Right lung (tissue), 10 donors: ENCODE measurements at places on chromosomes 11 and 22. TPM values are rescaled to one million over a fixed set of nuclear protein-coding genes. Genes with fewer than 3 reads are reported as not detected.

Gene MS4A6A
- 31.5 TPM for polyA plus RNA-seq

Gene PIWIL4
- polyA plus RNA-seq: 6.3 TPM

Gene LINC01488
- 0.14 TPM for polyA plus RNA-seq

Gene SLC22A8
- not detected for polyA plus RNA-seq

- DNase-seq: no peak
Measured at GRCh38 chr11:2927851-2928604, 1.2 kb downstream of the PHLDA2 start.

DNA sequence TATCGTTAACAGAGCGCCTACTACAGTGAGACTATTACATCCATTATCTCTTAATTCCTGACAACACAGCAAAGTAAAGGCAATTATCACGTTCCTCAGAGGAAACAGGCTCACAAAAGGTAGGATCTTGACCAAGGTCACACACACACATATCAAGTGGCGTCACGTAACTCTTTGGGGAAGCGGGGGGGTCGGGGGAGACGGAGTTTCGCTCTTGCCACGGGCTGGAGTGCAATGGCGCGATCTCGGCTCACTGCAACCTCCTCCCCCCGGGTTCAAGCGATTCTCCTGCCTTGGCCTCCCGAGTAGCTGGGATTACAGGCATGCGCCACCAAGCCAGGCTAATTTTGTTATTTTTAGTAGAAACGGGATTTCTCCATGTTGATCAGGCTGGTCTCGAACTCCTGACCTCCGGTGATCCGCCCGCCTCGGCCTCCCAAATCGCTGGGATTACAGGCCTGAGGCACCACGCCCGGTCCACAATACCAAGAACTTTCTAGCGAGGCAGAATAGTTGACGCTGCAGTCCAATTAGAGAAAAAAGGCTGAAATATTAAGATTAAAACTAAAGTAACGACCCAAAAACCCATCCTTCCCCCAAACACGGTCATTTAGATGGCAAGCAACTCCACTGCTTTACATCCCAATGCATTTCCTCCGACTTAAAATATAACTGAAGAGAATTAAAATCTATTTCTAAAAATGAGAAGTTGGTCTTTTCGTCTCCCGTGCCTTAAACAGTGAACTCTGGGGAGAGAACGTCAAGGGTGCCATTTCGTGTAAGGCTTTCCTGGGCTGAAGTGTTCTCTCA, 1.2 kb downstream of the DDX17 start:
- DNase-seq: no peak

- no peak for DNase-seq
Measured at GRCh38 chr22:32204856-32205722, at the start of gene RFPL2. Gene RFPL2, minus strand, starts transcription at chr22:32205073. Its CDS starts 2,622 bp downstream, at chr22:32202451.

DNA sequence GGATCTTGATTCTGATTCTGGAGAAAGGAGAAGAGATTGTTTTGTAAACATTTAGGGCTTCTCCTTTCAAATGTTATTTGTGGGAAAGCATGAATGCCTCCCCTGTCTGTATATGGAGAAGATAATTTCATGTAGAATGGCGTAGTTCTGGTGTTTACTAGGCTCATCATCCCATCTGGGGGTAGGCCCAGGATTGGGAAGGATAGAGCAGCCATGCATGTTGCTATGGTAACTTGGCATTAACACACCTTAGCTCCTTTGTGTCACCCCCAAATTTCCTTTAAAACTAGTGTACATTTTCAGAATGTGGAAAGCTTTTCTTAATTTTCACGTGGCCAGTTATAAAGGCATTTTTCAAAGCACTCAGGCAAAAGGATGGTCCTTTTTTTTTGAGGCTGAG, 57.5 kb upstream of the EED start:
- no peak for DNase-seq

- DNase-seq: no peak
Measured at GRCh38 chr11:69370984-69371709, 77.2 kb downstream of the MYEOV start.

- no peak for DNase-seq
Measured at GRCh38 chr22:49229483-49230193, 598.0 kb downstream of the BRD1 start.

DNA sequence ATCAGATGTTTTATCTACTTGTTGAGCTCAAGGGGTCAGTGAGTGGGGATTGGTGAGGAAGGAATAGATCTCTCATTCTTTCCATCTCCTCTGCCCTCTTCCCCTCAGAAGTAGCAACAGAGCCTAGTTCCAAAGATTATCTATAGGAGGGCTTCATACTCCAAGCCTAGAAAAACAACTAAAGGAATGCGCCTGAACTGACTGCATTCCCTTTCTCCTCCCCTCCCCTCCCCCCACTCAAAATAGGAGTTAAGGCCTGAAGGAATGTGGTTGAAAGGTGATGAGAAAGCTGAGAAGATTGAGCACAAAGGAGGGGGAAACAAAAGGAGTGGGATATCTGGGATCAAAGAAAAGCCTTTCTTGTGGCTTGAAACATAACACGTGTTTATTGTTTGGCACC, 10.5 kb downstream of the EMSY start:
- DNase-seq: no peak

DNA sequence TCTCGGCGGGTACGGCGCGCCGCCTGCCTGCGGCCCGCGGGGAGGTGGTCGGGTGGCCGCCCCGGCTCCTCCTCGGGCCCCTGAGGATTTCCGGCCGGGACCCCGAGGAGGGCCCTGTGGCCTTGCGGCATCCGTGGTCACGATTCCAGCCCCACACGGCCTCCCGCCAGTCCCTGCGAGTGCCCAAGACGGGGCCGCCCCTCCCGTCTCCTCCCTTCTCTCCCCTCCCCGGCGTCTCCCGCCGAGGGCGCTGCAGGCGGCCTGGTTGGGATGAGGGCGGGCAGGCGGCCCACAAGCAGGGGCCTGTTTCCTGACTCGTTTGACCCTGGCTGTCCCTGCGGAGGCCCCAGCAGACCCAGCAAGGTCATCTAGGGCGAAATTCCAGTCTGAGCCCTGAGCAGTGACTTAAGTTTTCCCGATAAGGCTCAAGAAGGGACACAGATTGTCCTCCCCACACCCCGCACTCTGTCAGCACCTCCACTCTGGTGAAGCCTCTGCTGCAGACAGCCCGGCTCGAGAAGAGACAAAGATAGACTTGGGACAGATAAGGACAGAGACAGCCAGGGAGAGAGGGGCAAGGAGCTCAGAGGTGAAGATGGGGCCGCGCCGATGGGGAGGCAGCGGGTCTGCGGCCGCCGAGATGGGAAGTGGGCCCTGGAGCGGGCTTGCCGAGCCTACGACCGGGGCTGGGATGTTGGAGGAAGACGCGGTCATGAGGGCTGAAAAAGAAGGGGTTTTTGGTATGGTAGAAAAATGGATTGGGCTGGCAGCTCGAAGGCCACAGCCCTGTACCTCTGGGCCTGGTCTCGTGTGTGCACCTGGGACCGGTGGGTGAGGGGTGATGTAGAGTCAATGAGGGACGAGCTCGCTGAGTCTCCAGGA, 95.0 kb downstream of the SWAP70 start:
- peak; percentile 72 for DNase-seq

- no peak for DNase-seq
Measured at GRCh38 chr22:37781434-37782059, 26.2 kb upstream of the GCAT start.

DNA sequence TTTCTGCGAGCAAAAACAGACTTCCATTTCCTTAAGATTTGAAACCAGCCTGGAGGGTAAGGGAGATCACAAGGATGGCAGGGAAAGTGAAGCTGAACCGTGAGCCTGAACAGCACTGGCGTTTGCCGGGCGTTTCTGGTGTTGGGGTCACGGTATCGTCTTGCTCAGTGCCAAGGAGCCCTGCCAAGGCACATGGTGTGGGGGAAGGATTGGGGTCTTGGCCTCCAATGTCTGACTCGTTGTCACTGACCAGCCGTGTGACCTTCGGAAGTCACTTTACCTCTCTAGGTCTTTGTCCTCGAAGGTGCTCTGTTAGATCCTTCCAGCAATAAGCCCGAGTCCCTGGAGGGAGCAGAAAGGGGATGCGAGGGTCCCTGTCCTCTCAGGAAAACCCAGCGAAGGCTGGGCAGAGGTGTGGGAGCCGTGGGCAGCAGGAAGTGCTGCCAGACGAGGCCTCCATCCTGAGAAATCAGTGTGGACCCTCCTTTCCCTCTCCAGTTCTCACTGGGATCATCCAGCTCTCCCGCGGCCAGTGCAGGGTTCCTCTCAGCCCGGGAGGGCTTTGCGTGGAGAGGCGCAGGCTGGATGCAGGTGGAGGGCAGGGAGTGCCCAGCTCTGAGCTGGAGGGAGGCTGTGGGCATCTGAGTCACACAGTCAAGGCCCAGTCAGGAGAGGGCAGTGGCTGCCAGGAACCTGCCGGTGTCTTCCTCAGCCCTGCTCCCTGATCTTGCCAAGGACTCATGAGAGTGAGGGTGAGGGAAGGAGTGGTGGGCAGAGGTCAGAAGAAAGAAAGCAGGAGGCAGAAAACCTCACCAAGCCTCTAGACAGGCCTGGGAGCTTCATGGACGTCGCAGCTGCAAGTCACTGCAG, 18.9 kb downstream of the TOM1 start:
- DNase-seq: no peak

GRCh38 chr11:83292709-83293456, 6.7 kb upstream of the CCDC90B start:
- peak; percentile 55 for DNase-seq

DNA sequence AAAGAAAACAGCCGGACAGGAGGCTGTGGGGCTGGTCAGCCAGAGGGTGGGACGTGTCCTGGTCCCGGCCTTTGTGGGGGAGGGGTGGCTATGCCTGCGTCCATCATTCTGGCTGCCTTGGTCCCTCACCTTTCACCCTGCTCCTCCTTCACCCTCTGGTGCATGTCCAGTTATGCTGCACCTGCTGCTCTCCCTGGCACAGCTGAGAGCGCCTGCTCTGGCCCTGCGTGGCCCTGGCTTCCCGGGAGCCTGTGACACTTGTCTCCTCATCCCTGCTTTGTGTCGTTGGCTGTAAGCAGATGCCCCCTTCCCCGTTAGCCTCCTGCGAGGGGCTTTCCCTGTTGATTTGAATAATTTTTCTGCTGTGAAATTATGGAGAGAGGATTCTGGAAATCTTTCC, 16.6 kb downstream of the PHRF1 start:
- DNase-seq: no peak

GRCh38 chr11:44590769-44591168, 25.3 kb downstream of the CD82 start:
- no peak for DNase-seq
